ENCODE measurements at places on chromosomes 5 and 9.
A peak's percentile ranks its signal among the peaks of the same experiment; 100 is the strongest.

DNA sequence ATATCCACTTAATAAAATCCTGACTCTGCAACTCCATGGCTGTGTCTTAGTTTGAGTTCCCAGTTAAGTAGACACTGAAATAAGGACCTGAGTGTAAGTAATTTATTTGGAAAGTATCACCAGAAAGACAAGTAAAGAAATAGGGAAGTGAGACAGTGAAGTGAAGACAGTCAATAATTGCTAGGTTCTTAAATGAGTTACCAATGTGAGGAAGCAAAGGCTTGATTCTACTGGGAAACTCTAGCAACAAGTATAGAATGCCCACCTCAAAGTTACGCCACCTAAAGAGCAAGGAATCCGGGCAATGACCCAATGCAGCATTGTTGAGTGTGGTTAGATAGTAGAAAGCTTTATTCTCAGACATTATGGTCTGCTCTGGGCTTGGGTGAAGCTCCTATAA lies 383.9 kb downstream of the TLR4 start:
- no peak for DNase-seq

GRCh38 chr9:33429256-33429985 lies 18.0 kb downstream of the AQP3 start:
- DNase-seq: no peak

DNA sequence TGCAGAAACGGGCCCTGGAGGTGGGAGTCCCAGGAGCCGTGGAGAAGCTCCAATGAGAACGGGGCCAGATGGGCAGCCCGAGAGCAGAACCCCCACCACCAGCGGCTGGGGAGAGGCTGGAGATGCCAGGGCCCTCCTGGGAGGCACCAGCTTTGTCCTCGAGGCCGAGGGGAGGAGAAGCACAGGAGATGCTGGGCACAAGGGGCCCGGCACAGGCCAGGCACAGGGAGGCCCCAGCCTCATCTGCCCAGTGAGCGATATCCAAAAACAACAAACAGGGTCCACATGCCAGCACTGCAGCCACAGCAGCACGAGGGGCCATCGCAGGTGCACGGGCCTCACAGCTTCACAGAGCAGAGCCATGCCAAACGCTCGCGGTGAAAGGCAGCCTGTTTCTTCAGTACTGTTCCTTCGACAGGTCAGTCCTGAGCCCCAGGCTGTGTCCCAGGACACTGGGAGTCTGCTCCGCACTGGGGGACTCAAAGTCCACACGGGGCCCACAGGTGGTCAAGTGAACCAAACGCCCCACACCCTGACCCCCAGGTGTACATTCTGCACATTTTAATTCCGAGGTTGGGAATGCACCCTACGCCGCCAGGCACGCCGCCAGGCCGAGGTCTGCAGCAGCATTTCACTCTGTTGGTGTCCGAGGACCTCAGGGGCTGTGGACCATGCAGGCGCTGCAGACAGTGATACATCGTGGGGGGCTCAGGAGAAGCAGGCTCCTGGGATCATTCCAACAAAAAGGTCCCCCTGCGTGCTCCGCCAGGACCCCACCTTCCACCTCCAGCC lies 9.5 kb downstream of the LPCAT1 start:
- DNase-seq: peak; percentile 6

DNA sequence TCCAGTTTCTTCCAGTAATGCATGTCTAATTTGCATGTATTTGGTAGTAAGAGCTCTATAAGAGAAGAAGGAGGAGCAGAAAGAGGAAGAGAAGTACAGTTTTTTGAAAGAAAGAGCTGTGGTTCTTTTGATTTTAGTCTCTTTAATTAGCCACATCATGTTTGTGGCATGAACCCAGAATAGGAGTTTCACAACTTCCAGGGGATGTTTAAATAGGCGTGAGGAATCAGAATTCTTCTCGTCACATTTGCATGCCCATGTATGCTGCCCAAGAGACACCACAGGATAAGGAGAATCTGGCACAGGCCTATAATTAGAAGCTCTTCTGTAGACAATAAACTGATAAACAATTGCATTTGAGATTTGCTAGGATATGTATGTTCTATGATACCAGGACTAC lies 78.7 kb downstream of the GAS1 start:
- DNase-seq: no peak

DNA sequence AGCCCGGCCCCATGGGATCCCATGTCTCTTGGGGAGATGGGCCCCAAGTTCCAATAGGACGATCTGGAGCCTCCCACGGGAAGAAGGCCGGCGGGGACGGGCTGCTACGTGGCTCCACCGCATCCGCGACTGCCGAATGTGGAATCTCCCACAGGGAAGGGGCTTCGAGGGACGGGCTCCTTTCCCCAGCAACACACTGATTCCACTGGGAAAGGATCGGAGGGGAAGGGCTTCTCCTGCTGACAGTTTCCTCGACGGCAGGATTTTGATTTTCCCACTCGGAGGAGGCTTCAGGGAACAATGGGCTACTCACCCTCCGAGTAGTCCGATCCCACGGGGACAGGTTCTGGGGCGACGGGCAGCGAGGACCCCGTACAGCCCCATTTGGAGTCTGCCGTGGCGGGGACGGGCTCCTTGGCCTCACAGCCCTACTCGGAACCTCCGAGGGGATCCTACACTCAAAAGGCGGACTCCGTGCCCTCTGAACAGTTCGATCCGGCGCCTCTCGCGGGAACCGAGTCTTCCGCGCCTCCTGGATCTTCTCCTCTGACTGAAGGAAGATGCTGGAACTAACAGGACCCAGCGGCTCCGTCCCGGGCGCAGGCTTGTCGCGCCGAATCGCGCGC lies 1.3 kb downstream of the PROB1 start:
- no peak for DNase-seq

DNA sequence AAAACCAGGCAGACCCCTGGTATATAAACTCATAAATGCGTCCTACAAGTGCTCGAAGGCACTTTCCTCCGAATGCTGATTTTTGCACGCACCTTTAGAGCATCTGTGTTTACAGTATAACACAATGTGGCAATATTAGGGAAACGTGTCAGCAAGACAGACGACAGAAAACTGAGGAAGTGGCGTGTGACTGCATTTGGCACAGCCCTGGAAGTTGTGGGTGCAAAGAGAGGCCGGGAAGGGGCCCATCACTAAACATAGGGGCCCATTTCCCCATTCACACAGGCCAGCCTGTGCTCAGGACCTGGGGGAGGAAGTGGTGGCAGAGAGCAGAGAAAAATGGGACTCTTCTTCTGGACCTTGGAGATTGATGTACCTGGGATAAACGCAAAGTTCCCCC lies 48.2 kb downstream of the RASGEF1C start:
- DNase-seq: no peak

DNA sequence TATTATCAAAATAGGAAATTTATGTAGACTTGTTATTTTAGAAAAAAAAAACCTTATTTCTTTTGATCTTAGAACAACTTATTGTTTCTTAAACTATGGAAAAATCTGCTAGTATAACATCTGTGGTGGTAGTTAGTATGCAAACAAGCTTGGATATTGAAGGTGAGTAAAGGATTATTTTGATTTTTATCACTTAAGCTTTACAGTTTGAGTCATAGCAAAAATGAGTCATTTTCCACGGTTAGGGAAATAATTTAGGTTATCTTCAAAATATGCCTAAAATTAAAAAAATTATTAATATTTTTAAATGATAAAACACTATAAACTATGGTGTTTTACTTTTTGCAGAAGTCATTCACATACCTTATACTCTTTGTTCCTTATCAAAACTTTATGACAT lies 107.2 kb upstream of the DHFR start:
- DNase-seq: no peak

GRCh38 chr5:77168161-77168878 lies 42.2 kb upstream of the PDE8B start:
- DNase-seq: no peak

DNA sequence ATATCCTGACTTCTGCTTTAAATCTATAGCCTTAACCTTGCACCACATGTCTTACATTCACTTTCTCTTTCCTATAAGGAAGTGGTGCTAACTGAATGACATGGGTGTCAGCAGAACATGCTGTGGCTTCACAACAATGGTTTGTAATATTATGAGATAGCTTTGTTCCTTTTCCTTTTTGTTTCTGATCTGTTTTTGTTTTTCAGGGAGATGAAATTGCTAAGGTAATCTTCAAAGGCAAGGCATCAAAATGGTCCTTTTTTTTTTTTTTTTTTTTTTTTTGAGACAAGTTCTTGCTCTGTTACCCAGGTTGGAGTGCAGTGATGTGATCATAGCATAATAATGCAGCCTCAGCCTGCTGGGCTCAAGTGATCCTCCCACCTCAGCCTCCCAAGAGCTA lies 53.6 kb upstream of the RANBP6 start:
- no peak for DNase-seq

DNA sequence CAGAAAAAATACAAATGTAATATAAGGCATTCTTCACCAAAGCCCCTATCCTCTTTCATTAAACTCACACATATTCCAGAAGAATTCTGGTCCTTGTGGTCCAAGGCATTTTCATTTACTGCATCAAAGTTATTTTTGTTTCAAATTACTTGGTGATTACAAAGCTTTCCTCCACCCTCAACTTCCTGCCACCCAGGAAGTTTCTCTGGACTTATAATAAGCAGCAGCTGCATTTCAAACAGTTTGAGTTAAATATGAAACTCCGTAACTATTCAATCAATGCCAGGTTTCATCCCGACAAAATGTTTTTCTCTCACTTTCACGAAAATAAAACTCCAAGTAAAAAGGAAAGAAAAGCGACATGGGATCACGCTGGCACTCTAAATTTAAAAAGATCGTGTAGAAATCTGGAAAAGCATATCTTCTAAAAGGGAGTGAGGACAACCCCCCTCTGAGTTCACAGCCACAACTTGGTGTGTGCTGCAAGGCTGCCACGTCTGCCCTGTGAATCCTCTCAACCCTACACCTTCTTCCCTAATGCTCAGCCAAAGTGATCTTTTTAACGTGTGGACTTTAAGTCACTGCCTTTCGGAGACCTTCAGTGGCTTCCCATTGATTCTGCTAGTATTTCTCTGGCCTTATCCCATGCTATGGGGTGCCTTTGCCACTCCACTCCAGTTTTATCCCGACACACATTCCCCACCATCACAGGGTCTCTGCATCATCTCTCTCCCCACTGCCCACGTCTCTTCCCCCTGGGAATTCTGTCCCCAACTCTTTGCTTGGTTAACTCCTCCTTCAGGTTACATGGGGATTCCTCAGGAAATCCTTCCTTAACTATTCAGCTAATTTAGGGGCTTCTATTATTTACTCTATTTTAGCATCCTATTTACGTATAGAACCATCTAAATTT lies 91.1 kb upstream of the CER1 start:
- DNase-seq: no peak

GRCh38 chr9:98801969-98802371 lies 5.5 kb upstream of the GALNT12 start:
- DNase-seq: no peak

- DNase-seq: no peak
Observed at GRCh38 chr9:5947912-5948311, 57.2 kb downstream of the MLANA start.

GRCh38 chr5:106154280-106154716 lies 1516.4 kb downstream of the EFNA5 start:
- DNase-seq: no peak

DNA sequence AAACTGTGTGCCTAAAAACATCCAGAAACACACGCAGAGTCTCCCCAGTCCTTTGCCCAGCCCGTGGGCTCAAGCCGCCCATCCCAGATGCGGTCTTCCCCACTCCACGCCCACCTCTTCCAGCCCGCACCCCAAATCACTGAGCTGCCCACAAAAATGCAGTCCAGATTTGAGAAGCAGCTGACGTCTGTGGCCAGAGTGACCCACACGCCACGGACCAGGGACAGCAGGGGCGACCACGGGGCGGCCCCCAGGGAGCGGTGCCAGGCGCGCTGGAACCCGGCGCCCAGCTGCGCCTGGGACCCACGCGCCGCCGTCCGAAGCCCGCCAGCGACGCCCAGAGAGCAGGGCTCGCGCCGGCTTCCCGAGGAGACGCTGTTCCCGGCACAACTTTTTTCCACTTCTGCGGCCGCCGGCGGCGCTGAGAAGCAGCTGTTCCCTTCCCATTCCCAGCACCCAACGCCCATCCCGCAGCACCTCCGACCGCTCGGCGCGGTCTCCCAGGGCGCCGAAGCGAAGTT lies 674 bp downstream of the LHFPL2 start:
- peak; percentile 34 for DNase-seq

GRCh38 chr5:945691-946551 lies 53.2 kb downstream of the TRIP13 start:
- no peak for DNase-seq

DNA sequence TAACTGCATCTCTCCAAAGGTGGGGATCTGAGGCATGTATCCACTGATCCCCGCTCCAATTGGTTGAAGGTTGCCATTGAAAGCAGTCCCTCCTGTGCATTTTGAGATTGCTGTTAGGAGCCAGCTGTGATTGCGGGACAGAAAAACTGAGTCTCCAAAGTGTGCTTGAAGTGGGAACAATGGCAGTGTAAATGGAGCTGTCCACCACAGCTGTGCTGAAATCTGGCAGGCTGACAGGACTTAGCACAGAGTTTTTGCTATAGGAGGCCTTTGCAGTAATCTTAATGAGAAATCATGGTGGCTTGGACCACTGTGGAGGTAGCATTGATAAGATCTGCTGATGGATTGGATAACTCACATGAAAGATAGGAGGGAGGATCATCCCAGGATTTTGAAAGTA lies 3.3 kb downstream of the RNF20 start:
- DNase-seq: peak; percentile 41

GRCh38 chr5:151757233-151758140 lies 944 bp downstream of the ATOX1 start:
- no peak for DNase-seq

GRCh38 chr5:171945476-171945875 lies 61.0 kb downstream of the FBXW11 start:
- no peak for DNase-seq

DNA sequence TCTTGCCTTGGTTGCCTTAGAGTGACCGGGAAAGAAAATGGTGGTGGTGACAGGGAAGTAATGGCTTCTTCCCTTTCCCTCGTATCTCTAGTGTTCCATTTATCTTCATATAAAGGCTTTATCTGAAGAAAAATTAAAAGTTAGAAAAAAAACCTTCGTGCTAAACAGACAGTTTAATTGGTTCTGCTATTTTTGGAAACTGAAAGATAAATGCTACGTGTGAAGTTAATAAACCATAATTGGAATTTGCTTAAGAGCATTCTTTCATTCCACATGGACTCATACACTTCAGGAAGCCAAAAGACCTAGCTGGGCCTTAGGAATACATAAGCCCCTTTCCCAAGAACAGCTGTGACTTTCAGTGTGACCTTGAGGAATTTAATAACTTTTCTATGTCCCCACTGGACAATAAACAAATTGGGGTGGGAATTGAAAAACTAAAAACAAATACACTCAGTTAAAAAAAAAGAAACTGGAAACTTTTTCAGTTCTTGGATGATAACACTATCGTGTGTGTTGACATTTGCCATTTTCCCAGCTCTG lies 818.8 kb upstream of the WWC1 start:
- no peak for DNase-seq

All from HAP-1 (cell line).